ENCODE measurements at places on chromosomes 7 and 10.
A peak's percentile ranks its signal among the peaks of the same experiment; 100 is the strongest.

- DNase-seq, result no peak
These were observed 75.9 kb upstream of the PTPRZ1 start for GRCh38 chr7:121796936-121797656.

DNA sequence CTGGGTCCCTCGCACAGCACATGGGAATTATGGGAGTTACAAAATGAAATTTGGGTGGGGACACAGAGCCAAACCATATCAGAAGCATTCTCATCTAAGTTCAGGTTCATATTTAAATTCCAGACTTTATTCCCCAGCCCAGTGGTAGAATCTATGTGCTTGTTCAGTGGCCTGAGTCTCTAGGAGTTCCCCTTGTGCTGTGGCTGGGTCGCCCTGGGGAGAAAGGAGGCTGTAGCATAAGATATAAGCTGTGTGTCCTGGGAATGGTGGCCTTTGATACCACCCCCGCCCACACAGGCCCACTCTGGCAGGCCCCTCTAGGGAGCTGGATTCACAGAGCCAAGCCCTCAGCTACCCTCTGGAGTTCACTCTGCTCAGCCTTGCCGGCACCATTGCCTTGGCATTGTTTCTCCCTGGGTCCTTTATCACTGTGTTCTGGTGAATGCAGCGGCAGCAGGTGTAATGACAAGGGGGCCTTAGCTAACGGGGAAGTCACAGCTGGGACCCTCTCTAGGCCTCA lies 64.2 kb downstream of the MINDY4 start:
- no peak for DNase-seq

GRCh38 chr10:126087796-126088505 lies 191.6 kb downstream of the FANK1 start:
- no peak for DNase-seq

DNA sequence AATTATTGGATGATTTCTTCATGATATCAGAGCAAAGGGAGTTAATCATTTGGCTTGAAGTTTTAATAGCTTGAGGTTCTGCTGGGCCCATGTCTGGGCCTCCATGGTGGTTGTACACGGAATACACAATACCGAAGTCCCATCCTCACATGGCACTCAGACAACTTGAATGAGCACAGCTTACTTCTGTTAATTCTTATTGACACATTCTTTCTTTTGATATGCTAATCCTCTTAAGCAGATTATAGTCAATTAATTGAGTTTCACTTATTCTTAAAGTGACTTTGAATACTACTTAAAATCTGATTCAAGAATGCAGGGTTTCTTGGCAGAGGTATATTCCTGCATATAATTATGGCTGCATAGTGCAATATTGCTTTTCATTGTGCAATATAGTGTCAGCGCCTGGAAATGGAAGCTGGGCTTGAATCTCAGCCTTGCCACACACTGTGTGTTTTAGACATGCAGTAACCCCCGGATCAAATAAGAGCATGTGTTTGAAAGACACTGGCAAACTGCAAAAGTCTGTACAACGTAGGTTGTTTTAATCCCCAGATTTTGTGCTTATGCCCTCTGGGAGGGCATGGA lies 543.5 kb upstream of the ADARB2 start:
- DNase-seq, result no peak

DNA sequence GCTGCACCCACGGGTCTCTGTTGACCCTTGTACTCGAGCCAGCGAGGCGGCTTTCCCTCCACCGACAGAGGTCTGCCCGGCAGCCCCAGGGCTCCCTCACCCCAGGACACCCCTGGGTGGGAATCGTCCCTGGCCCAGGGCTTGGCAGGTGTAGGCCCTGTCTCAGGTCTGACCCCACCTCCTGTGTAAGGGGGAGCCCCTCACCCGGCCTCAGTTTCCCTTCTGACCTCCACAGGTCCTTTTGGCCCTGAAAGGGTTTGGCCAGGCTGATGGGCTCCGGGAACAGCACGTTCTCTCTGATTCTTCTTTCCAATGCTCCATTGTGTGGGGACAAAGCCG lies 25.0 kb upstream of the ELFN1 start:
- DNase-seq, result no peak

DNA sequence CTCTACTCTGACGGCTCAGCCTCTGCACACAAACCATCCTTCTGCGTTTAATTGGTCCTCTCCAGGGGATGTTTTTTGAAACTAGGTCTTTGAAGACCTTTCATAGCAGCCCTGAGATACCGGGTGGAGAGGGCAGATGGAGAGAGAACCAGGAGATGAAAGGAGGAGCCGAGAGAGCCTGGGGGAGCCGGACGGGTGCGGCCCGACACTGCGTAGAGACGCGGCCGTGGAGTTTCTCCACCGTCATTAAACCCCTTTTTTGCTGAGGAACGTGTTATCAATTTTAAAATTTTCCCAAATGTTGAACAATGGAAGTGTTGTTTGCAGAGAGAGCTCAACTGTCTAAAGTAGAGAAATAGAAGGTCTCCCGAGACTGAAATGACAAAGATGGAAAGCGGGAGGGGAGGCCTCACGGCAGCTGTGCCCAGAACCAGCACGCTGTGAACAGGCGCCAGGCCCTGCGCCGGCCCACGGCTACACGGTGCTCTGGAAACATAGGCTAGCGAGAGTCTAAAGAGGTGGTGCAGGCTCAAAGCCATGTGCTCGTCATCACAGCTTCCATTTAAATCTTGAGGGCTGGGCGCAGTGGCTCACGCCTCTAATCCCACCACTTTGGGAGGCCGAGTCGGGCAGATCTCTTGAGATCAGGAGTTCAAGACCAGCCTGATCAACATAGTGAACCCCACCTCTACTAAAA lies 307.0 kb downstream of the PTPRN2 start:
- DNase-seq, result no peak

- no peak for DNase-seq
These were observed 101.7 kb downstream of the HOXA1 start for GRCh38 chr7:26993816-26994810.

- DNase-seq, result no peak
These were observed 158.9 kb downstream of the CDK14 start for GRCh38 chr7:90755041-90755440.

- no peak for DNase-seq
These were observed 339.9 kb downstream of the DNAJB6 start for GRCh38 chr7:157676456-157677255.

DNA sequence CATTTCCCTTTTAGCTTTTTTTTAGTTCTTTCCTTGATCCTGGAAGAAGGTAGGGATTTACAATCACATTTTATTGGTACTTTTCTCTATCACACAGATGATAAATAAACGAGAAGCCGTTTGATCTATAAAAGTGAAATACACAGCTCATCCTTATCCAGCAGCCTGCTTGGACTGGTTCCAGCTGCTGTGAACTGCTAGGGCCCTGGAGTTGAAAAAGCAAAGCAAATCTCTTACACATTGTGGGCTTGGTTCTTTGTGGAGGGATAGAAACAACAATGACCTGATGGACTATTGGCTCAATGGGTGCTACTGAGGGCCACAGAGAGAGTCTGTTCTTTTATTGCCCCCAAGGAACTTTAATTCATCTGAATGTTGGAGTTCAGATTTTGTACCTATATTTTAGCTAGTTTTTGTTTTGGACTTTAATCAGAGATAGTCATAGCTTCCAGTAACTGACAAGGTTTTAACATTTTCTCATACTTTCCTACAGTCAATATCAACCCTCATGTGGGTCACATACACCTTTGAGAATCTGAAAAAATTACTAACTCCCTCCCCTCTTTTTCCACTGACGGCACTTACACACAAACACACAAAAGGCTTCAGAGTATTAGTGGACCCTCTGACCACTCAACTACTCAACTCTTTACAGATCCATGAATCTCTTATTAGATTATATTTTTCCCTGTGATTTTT lies 91.6 kb upstream of the CCDC6 start:
- DNase-seq, result no peak

GRCh38 chr7:44986218-44987053 lies 7.6 kb upstream of the MYO1G start:
- peak; percentile 97 for DNase-seq

DNA sequence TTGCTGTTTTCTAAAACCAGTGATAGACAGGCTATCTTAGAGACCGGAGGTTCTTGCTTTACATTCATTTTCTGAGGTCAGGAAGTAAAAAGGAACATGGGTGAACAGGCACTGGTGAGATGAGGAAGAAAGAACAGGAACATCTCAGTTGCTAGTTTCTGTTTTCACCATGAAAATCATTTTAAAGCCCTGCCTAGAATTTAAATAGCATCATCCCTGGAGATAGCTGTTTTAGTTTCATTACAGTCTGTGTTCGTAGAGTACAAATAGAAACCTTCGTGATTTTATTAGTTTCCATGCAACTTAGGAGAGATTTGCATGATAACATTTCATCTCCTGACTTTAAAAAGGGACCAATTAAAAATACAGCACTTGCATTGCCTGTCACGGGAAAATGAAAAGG lies 14.7 kb downstream of the KCNMA1 start:
- no peak for DNase-seq

GRCh38 chr10:125055446-125055845 lies 104.9 kb downstream of the CTBP2 start:
- DNase-seq, result no peak

GRCh38 chr7:835485-836401 lies 3.5 kb downstream of the SUN1 start:
- no peak for DNase-seq

DNA sequence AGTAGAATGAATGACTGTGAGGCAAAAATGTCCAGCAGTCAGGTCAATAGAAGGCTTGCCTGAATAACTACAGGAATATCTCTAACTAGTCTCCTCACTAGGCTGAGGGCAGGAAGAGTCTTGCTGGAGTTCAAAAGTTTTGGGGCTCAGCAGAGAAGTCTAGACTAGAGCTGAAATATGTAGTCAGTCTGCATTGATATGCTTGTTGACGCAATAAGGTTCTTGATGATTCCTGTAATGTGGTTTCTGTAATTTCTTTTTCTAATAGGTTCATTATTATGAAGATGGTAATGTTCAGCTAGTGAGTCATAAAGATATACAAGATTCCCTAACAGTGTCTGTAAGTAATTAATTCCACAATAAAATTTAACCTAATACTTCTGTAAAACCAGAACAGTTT lies 41.5 kb upstream of the ST7 start:
- DNase-seq, result no peak

DNA sequence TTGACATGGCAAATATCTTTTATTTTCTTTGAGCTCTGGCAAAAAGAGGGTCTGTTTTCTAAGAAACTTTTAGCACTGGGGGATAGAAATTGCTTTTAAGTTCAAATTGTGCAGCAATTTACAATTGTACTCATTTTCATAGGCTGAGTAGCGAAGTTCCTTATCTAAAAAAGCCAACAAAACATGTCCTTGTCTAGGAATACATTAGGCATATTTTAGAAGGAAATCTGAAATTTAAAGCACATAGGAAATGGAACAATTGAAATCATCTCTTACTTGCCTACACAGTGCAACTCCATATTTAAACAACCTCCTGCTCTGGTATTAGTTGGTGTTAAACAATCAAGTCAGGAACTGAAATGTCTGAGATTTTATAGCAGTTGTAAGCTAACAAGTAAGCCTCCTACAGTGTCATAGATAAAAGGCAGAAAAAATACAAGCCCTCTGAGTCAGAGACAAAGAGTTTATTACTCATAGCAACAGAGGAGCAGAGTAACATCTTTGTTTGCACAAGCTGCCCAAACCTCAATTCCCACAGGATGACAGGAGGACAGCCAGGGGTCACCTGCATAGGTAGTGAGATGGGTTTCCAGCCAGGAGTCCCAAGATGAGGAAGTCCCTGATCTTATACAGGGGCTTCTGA lies 280.2 kb upstream of the HGF start:
- DNase-seq, result no peak

DNA sequence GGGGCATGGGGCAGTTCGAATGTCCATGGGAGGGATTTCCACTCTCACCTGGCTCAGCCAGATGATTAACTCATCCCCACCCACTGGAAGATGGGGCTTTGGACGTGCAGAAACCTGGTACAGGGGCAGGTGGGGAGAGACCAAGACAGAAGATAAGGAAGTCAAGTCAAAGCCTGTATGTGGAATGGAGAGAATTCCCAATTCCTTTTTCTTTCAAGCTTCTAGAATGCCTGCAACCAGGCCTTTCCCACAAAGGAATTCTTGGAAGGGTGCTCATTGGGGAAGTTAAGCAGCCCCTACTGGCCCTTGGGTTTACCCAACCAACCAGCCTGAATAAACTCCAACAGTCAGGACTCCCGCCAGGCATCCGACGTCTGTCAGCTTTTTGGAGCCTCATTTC lies 39.1 kb downstream of the CCM2 start:
- no peak for DNase-seq

GRCh38 chr7:56447864-56448693 lies 331.9 kb upstream of the NUPR2 start:
- no peak for DNase-seq

Data from activated CD4-positive, alpha-beta T cell treated with anti-CD3 and anti-CD28 coated beads for 4 hours (primary cell).